ENCODE measurements at places on chromosomes 13 and 19.

- DNase-seq = no peak
Measured at GRCh38 chr13:20340759-20341171, 108.6 kb upstream of the GJB6 start.

DNA sequence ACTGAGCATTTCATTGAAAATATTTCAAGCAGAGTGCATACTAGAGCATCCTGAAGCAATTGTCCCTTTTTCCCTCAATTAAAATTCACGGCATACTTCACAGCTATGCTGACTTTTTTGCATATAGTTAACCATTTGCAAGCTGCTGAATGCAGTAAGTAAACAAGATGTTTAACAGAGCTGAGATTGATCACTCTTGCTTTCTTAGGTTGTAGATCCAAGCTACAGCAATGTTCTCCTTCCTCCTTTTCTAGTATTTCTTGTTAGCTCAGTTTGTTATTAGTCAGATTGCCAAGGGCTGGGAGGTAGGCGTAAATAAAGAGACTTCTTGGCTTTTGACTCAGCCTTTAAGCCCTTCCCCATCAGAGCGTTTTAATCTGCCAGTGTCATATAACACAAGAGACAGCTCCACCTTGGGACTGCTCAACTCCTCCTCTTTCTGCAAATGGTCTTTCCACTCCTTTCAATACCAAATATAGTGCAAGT is at the start of gene SLITRK6:
Gene SLITRK6, minus strand, starts transcription at position 323 of the 486 bp plus-strand sequence. CDS start 2,911 bp downstream, outside the sequence.
- no peak for DNase-seq

GRCh38 chr13:91346850-91347201 is 661 bp upstream of the MIR17HG start:
- DNase-seq = no peak

- DNase-seq = peak; percentile 86
Measured at GRCh38 chr19:48872182-48872883, at the start of gene PPP1R15A. PPP1R15A (plus strand) TSS chr19:48872421; CDS start chr19:48873234, 813 bp downstream.

DNA sequence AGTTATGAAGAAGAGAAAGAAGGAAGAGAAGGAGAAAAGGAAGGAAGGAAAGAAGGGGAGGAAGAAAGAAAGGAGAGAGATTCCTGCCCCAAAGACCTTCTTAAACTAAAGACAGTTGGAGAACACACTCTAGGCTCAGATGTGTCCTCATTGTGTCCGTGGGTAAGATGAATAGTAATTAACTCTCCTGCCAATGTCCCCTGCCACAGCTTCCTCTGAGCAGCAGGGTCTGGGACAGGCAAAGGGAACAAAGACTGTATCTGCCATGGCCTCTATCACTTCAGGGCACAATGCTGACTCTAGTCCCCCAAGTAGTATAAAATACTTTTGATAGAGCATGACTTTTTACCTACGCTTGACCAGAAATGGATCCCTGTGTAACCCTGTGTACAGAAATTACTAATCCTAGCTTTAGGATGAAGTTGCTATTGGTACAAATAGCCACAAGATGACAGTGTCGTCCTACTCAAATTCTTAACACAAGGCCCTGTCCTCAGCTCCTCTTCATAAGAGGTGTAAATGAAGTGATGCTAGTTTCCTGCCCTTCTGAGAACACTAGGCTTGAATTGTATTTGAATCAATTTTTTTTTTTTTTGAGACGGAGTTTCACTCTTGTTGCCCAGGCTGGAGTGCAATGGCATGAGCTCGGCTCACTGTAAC is 186.2 kb upstream of the GPR12 start:
- no peak for DNase-seq

DNA sequence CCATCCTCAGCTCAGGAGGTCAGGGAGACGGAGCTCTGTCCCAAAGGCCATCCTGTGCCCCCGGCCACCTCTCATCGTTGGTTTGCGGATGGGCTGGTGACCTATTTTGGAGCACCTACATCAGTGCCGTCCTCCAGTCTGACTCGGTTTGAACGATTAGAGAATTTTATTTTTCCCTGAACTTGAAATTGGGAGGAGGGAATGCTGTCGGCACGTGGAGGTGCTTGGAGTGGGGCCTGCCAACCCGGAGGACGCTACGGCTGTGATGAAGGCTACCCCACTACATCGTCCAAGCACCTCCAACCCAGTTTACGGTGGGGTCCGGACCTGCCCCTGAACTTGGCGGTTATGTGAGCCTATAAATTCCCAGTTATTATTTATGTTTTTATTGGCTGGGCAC is 3.0 kb upstream of the ZNF554 start:
- no peak for DNase-seq

DNA sequence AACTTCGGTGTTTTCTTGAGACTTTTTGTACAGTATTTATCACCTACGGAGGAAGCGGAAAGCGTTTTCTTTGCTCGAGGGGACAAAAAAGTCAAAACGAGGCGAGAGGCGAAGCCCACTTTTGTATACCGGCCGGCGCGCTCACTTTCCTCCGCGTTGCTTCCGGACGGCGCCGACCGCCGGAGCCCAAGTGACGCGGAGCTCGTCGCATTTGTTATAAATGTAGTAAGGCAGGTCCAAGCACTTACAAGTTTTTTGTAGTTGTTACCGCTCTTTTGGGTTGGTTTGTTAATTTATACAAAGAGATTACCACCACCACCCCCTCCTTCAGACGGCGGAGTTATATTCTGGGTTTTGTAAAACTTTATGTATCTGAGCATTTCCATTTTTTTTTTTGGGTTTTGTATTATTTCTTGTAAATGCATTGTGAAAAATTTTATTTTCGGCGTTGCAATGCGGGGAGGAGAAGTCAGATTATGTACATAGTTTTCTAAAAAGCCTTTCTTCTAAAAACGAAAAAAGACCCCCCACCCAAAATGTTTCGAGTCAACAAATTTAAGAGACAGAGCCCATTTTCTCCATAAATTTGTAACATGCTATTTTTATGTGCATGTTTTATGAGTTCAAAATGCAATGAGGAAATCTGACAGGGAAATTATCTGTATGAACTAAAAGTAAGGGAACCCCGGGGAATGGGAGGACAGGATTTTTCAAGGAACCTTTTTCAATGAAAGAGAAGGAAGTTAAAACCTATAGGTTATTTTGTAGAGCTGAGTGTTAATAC is 2.3 kb downstream of the SOX1 start:
- DNase-seq = no peak

DNA sequence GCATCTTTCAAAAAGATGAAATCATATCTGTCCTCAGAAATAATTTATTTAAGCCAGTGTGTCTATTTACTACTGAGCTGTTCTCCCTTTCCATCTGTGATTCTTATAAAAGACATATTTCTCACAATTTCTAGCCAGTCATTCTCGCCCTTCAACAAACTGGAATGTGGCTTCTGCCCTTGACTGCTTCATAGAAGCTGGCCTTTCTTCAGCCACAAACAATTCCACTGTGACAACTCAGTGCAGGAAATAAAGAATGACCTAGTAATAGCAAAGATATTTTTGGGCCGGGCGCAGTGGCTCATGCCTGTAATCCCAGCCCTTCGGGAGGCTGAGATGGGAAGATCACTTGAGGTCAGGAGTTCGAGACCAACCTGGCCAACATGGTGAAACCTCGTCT is 655.5 kb downstream of the PCDH9 start:
- no peak for DNase-seq

DNA sequence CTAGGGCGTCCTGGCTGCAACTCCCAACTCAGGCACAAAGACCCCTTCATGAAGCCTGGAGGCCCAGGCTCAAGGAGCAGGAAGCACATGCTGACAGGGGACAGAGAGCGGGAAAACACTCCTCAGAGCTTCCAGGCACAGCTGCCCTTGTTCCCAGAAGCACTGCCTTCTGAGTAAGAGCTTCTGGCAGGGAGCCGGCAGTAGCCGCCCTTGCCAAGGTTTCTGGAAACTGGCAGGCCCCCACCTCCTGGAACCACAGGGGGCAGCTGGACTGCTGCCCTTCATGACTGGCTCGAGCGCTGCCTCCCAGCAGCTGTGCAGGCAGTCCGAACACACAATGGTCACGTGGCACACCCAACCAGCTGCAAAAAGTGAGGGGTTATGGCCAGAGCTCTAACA is 33.6 kb upstream of the EPHX3 start:
- no peak for DNase-seq

GRCh38 chr19:36113425-36113824 is 1.2 kb downstream of the POLR2I start:
- DNase-seq = no peak

GRCh38 chr19:56086671-56087430 is 34.2 kb downstream of the ZNF787 start:
- no peak for DNase-seq

- no peak for DNase-seq
Measured at GRCh38 chr19:15436012-15436825, 13.5 kb downstream of the WIZ start.

DNA sequence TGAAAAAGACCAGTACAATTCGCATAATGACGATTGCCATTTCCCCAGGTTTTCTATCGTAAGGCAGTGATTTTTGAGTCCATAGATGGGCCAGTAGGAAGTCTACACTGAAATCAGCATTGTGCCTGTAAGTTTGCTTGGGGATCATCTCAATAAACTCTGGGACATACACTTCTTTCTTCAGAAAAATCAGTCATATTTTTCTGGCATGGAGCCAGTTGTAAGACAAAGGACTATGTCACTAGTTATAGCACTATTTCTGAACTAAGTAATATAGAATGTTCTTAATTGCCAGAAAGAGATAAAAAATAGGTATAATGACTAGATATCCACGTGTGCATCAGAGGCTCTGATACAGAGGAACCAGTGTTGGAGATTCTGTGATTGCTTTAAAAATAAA is 243.5 kb downstream of the LMO7 start:
- no peak for DNase-seq

DNA sequence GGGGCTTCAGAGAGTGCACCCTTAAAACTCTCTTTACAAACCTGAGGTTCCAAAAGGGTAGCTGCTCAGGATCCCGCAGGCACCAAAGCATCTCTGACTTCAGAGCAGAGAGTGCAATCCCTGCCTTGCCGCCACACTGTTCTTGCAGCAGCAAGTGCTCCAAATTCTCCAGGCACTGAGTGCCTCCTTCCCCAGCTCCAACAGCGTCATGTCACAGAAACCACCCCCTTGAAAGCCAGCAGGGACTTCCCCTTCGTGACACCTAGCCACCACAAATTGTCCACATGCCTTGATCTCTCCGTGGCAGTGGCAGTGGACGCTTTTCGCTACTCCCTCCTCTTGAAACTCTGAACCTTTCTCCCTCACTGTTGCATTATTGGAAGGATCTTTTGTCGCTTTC is 39.9 kb downstream of the MBNL2 start:
- no peak for DNase-seq

GRCh38 chr19:38466050-38466449 is 32.6 kb downstream of the RYR1 start:
- DNase-seq = no peak

DNA sequence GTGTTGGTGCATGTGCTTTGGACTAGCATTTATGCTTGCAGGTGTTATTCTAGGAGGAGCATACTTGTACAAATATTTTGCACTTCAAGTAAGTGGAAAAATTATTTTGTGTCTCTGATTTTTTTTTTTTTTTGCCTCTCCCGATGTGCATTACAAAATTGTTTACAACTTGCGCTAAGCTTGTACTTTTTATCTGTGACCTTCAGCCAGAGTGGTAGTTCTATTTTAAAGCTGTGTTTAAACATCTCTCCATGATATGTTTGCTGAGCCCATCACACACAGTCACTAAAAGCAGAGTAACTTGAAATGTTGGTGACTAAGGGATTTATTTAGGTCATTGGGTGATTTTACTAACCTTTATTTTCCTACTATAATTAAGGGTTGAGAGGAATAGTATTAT is 20.8 kb downstream of the ITM2B start:
- DNase-seq = no peak

DNA sequence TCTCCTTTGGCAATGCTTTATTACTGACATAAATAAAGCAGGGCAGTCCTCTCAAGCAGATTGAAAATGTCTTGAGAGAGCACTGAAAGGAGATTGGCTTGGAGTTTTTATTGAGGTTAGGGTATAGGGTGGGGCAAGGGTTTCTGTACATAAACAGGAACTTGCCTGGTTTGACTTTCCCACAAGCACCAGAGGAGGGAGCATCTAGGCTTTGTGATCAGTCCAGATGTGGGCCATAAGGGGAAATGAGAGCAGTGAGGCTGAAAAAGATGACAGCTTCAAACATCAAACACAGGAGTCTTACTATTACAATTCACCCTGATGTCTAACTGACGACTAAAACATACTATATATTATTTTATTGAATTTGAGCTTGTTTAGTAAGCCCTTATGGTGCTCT is 260.9 kb downstream of the MTUS2 start:
- no peak for DNase-seq

DNA sequence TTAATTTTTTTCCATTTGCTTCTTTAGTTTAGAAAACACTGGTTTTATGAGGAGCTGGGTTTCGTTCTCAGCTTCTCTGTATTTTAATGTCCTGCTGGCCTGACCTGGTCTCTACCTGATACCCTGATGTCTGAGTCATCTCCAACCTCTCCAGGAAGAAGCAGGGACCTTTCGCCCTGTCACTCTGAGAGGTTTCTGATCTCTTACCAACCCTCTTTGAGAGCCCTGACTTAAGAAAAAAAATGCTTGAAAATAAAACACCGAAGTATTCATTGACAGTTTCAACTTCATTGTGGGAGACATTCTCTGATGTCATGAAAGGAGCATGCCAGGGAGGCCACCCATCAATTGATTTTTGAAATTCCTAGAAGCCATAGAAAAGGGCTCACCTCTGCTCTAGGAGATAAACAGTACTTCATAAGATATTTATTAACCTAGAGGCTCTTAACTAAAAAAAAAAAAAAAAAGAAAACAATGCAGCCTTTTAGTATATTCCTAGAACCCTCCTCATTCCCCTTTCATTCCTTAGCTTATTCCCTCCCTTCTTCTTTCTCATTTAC is 234.8 kb downstream of the ENOX1 start:
- DNase-seq = no peak

- no peak for DNase-seq
Measured at GRCh38 chr19:52198678-52199077, 8.8 kb downstream of the PPP2R1A start.

GRCh38 chr19:9673912-9674662 is 813 bp downstream of the ZNF562 start:
- no peak for DNase-seq

GRCh38 chr19:19076476-19076875 is 12.7 kb downstream of the SLC25A42 start:
- DNase-seq = no peak

GRCh38 chr13:30690282-30691188 is 44.8 kb upstream of the ALOX5AP start:
- no peak for DNase-seq

DNA sequence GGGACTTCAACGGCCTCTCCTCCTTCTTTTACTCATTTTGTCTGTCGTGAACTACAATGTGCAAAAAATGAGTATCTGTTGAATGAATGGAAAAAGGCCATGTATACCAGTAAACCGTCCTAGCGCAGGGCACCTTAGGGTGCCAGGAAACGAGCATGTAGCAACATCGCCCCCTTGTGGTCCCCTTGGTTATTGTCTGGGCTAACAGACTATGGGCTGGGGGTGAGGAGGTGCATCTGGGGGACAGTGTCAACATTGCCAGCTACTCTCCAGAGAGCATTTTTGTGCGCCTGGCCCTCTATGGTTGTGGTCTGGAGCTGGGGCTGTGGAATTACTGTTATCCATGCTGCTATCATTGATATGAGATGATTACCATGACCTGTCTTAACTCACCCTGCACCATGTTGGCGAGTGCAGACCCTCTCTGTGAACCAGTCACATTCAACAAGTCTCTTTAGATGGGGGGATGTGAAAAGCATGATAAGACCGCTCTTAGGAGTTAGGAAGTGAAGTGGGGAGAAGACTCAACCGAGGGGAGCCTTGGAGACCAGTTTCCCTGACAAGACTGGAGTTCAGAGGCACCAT is 22.8 kb upstream of the SIGLEC11 start:
- peak; percentile 49 for DNase-seq

Measured in NCI-H1048 (cell line).